ENCODE measurements at places on chromosomes 2 and 18. TPM values are rescaled to one million over a fixed set of nuclear protein-coding genes. Genes with fewer than 3 reads are reported as not detected.

Gene NT5C1B
- total RNA-seq = not detected

Gene LIMS3
- 6.6 TPM for total RNA-seq

Gene STPG4
- total RNA-seq = not detected

Gene SERPINB3
- total RNA-seq = not detected

Gene CTDP1
- 6.2 TPM for total RNA-seq

Gene R3HDM1
- total RNA-seq = 0.59 TPM

Gene PCARE
- total RNA-seq = not detected

Gene IKZF2
- total RNA-seq = 4.1 TPM

Gene ZSWIM2
- total RNA-seq = not detected

Gene IL1B
- total RNA-seq = not detected

- H3K36me3 ChIP-seq = no peaks in the 10 kb centered on the region
- H3K27me3 ChIP-seq = no peaks in the 10 kb centered on the region
- H3K4me3 ChIP-seq = no peak overlapping the region
- no peak for DNase-seq
- no peak overlapping the region for H3K27ac ChIP-seq
- H3K4me1 ChIP-seq = no peaks in the 10 kb centered on the region
Observed at GRCh38 chr18:1104181-1104881, 199.7 kb downstream of the ADCYAP1 start.

DNA sequence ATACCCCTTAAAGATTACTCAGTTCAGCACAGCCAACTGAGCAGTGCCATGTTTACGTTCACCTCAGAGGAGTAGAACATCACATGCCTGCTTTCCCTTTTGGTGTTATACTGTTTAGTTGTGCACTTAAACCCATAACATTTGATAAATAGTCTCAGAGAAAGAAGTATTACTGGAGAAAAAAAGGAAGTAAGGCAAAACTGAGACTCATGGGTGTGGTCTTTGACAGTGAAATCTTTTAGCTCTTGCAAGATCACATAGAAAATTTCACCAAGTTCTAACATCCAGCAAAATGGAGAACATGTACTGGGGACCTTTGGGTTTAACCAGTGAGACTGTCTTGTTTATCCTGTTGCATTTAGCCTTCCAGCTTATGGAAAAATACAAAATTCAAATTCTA, 5.6 kb downstream of the TANK start:
- no peak for DNase-seq
- H3K4me3 ChIP-seq = no peak overlapping the region
- no peaks in the 10 kb centered on the region for H3K36me3 ChIP-seq
- no peak overlapping the region for H3K27ac ChIP-seq
- H3K4me1 ChIP-seq = peaks cover 3% of the 10 kb centered on the region

- no peaks in the 10 kb centered on the region for H3K27me3 ChIP-seq
- H3K4me3 ChIP-seq = no peak overlapping the region
- no peak overlapping the region for H3K27ac ChIP-seq
- H3K4me1 ChIP-seq = no peaks in the 10 kb centered on the region
- no peak for DNase-seq
Observed at GRCh38 chr2:44616667-44617155, 255.0 kb downstream of the CAMKMT start.

DNA sequence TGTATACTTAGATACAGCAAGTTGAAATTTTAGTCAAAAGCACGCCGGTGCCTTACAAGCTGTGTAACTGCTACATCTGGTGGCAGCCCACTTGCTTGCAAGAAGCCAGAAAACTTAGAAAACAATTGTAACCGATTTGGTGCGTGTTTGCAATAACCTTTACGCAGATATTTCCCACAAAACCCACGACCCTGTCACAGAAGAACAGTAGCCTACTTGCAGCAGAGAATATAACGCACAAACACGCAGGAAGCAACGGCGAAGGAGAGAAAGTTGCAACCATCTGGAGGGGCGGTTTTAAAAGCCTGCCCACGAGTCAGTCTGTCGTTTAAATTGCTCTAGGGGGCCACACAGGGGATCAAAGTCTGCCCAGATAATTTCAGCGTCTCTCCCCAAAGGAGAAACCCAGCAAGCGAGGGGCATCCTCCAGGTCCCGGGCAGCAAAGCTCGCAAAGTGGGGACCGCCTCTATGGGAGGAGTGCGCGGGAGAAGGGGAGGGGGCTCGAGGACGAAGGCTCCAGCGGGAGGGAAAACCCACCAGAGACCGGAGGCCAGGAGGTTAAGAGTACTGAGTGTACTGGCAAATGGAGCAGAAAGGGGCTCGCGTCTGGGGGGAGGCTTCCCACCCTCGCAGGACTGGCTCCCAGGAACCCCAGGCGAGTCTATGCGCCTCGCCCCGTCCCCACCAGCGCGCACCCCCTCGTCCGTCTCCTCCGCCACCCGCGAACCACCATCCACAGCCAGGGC, 1.1 kb downstream of the TLK1 start:
- H3K27ac ChIP-seq = peak overlapping the region; percentile 98
- H3K4me3 ChIP-seq = peak overlapping the region; percentile 94
- H3K36me3 ChIP-seq = no peaks in the 10 kb centered on the region

DNA sequence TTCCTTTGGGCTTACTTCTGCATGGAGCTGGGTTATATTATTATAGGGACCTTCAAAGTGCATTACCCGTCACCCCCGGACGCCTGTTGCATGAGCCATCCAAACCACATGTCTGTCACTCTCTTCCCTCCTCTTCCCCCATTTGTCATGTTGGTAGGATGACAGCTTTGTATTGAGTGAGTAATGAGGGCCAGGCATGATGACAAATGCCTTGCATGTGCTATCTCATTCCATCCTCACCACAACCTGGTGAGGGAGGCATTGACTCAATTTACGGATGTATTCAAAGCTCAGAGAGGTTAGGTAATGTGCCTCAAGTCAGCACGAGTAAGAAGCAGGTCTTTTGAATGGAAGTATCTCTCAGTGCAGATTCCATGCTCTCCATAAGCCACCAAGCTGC, 510.5 kb upstream of the TNP1 start:
- no peaks in the 10 kb centered on the region for H3K27me3 ChIP-seq
- H3K27ac ChIP-seq = no peak overlapping the region
- H3K36me3 ChIP-seq = no peaks in the 10 kb centered on the region
- no peaks in the 10 kb centered on the region for H3K4me1 ChIP-seq
- no peak for DNase-seq
- H3K4me3 ChIP-seq = no peak overlapping the region

DNA sequence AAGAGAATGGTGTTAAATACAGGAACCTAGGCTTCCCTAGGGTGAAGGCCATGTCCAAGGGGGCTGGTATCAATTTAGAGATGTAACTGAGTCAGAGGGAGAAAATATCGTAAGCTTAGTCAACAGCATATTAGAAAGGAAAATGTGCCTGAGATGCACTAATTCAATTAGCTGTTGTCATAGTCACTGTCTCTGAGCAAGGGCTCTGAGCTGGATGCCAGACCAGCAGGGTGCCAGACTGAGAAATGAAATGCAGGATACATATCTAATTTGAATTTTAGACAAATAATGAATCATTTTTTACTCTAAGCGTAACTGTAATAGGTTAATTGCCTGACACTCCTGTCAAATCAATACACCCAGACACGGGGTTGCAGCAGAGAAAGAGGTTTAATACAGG, 11.4 kb upstream of the SLC35F6 start:
- no peaks in the 10 kb centered on the region for H3K4me1 ChIP-seq
- no peaks in the 10 kb centered on the region for H3K27me3 ChIP-seq
- no peak overlapping the region for H3K4me3 ChIP-seq
- no peak for DNase-seq
- H3K36me3 ChIP-seq = no peaks in the 10 kb centered on the region
- H3K27ac ChIP-seq = no peak overlapping the region

DNA sequence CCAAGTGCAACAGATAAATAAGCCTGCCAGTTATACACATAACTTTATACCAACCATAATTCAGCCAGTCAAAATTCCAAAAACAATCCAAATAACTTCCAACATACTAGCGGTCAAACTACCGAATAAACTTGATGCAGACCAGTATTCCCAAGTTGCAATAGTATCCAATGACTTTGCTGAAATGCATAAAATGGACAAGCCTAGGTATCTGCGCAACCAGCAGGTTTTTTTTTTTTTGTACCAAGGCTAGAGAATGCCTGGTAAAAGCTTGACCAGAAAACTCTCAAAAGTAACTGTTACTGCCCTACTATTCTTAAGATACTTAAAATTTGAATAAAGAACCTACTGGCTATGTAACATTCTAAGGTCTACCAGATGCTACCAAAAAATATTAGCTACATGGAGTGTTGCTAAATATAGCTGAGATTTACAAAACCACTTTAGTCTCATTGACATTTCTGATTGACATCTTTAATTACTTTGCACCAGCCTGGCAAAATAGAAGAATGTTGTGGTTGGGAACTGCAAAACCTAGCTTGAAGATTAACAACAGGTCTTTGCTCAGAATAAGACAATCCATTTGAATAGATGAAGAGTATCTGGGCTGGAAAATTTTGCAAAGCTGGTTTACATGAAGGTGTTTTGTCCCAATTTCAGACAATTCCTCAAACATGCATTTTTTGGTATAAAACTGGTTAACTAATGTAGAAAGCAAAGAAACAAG, 7.3 kb downstream of the SRSF7 start:
- H3K4me3 ChIP-seq = no peak overlapping the region
- peaks cover 17% of the 10 kb centered on the region for H3K4me1 ChIP-seq
- H3K27me3 ChIP-seq = no peaks in the 10 kb centered on the region
- no peak overlapping the region for H3K27ac ChIP-seq
- DNase-seq = no peak
- H3K36me3 ChIP-seq = no peaks in the 10 kb centered on the region

GRCh38 chr18:80074183-80074582, 34.9 kb upstream of the ADNP2 start:
- H3K4me1 ChIP-seq = no peaks in the 10 kb centered on the region
- DNase-seq = no peak
- H3K36me3 ChIP-seq = no peaks in the 10 kb centered on the region
- no peak overlapping the region for H3K27ac ChIP-seq
- no peaks in the 10 kb centered on the region for H3K27me3 ChIP-seq

DNA sequence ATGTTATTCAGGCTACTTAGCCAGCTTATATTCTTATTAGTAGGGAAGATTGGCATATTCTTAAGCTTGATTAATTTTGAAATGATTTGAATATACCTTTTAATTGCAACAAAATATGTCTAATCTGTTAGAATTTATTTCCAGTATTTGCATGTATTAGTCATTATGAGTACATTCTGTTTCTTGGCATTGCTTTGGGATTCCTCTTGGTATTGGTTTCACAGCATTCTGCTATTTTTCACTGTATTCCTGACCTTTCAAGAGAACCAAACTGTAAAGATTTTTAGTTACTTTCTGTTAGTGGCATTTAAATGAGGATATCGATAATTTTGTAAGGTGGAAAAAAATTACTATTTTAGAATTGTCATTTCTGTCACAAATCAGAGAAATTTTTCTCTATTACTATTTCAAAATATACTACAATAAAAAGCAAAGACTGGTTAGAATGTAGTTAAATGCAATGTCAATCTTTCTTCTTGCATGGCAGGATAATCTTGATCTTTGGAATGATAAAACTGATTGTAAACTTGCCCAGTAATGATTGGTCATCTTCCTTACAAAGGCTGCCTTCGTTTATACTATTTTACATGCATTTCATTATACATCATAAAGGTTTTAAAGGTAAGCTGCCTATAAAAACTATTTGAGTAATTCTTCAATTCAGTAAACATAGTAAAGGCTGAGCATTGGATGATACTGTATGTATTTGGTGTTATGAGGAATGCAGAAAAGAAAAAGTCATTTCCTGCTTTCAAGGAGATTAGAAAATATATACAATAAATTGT, 86.1 kb downstream of the SLC4A10 start:
- no peaks in the 10 kb centered on the region for H3K4me1 ChIP-seq
- DNase-seq = no peak
- no peak overlapping the region for H3K27ac ChIP-seq
- H3K27me3 ChIP-seq = no peaks in the 10 kb centered on the region
- no peaks in the 10 kb centered on the region for H3K36me3 ChIP-seq

DNA sequence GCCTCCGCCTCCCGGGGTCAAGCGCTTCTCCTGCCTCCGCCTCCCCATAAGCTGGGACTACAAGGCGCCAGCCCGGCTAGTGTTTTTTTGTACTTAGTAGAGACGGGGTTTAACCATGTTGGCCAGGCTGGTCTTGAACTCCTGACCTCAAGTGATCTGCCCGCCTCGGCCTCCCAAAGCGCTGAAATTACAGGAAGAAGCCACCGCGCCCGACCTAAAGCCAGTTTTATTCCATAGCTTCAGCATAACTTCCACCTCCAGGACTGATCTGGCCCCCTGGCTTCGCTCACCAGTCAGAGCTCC, 783 bp upstream of the TXNL4A start:
- H3K36me3 ChIP-seq = no peaks in the 10 kb centered on the region
- peak overlapping the region; percentile 97 for H3K4me3 ChIP-seq
- H3K27me3 ChIP-seq = no peaks in the 10 kb centered on the region
- H3K27ac ChIP-seq = peak overlapping the region; percentile 94
- no peak for DNase-seq
- no peaks in the 10 kb centered on the region for H3K4me1 ChIP-seq

GRCh38 chr2:63003351-63003750, 47.3 kb upstream of the OTX1 start:
- H3K36me3 ChIP-seq = no peaks in the 10 kb centered on the region
- DNase-seq = no peak
- H3K4me1 ChIP-seq = no peaks in the 10 kb centered on the region
- no peak overlapping the region for H3K27ac ChIP-seq
- H3K27me3 ChIP-seq = no peaks in the 10 kb centered on the region

- no peaks in the 10 kb centered on the region for H3K27me3 ChIP-seq
- H3K4me3 ChIP-seq = no peak overlapping the region
- no peaks in the 10 kb centered on the region for H3K36me3 ChIP-seq
- DNase-seq = no peak
- peak overlapping the region; percentile 91 for H3K27ac ChIP-seq
Observed at GRCh38 chr2:161139098-161139987, 20.9 kb upstream of the TANK start.

- H3K27me3 ChIP-seq = no peaks in the 10 kb centered on the region
- H3K4me3 ChIP-seq = no peak overlapping the region
- no peaks in the 10 kb centered on the region for H3K36me3 ChIP-seq
- no peak overlapping the region for H3K27ac ChIP-seq
Observed at GRCh38 chr2:21047141-21048009, 3.5 kb upstream of the APOB start.

DNA sequence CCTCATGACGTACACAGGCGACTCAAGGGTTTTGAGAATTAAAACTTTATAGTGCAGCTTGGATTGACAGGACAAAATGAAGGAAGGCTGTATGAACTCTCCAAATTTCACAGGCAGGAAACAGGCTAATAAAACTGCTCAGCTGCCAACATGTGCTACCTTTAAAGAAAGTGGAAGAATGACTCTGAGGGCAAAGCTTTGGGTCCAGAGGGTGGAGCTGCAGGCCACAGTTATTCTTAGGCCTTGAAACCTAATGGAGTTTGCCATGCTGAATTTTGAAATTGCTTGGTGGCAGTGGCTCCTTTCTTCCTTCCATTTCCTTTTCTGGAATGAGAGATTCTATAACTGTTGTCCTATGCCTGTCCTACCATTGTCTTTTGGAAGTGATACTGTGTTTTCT, 34.8 kb downstream of the HAT1 start:
- no peak overlapping the region for H3K4me3 ChIP-seq
- no peaks in the 10 kb centered on the region for H3K27me3 ChIP-seq
- no peaks in the 10 kb centered on the region for H3K36me3 ChIP-seq
- H3K27ac ChIP-seq = no peak overlapping the region
- no peaks in the 10 kb centered on the region for H3K4me1 ChIP-seq
- DNase-seq = no peak

GRCh38 chr2:165408186-165408585, 61.3 kb upstream of the CSRNP3 start:
- no peaks in the 10 kb centered on the region for H3K27me3 ChIP-seq
- H3K4me1 ChIP-seq = no peaks in the 10 kb centered on the region
- no peaks in the 10 kb centered on the region for H3K36me3 ChIP-seq
- peak overlapping the region; percentile 20 for H3K27ac ChIP-seq
- no peak for DNase-seq
- H3K4me3 ChIP-seq = no peak overlapping the region
